H9 (cell line): ENCODE measurements at places on chromosomes 4 and X. TPM values are rescaled to one million over a fixed set of nuclear protein-coding genes. Genes with fewer than 3 reads are reported as not detected.

The GCNA gene
- 0.48 and 0.96 TPM in 2 replicates for total RNA-seq

The FOXR2 gene
- total RNA-seq = not detected in 2 replicates

- no peaks in the 10 kb centered on the region for H3K4me1 ChIP-seq
- no peaks in the 10 kb centered on the region for H3K36me3 ChIP-seq
- H3K27ac ChIP-seq = no peak overlapping the region
Measured at GRCh38 chr4:68896749-68897148, 54.9 kb downstream of the UGT2A3 start.

DNA sequence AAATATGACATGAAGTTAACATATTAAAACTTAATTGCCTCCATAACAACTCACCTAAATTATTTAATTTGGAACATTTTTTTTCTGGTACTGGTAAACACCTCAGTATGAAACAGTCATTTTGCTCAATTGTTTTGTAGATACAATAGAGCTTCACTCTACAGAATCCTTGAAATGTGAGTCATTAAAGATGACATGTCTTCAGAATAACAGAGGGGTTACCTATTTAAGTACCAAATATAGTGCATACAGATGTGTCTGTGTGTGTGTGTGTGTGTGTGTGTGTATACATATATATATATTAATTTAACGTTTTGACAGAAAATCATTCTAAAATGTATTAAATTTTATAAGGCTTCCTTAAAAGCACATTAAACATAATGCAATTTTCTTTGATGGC, 297.6 kb downstream of the INPP4B start:
- no peak overlapping the region for H3K4me3 ChIP-seq
- H3K36me3 ChIP-seq = no peaks in the 10 kb centered on the region
- no peak for DNase-seq
- no peaks in the 10 kb centered on the region for H3K27me3 ChIP-seq
- peaks cover 4% of the 10 kb centered on the region; the same call in 1 of the 2 replicates for H3K4me1 ChIP-seq

- no peak overlapping the region for H3K4me3 ChIP-seq
Measured at GRCh38 chrX:116732214-116732613, 269.4 kb upstream of the CT83 start.

GRCh38 chr4:10171055-10171454, 54.5 kb upstream of the WDR1 start:
- peaks cover 3% of the 10 kb centered on the region; the same call in 1 of the 2 replicates for H3K4me1 ChIP-seq
- no peaks in the 10 kb centered on the region for H3K36me3 ChIP-seq
- no peak overlapping the region for H3K27ac ChIP-seq
- no peaks in the 10 kb centered on the region for H3K27me3 ChIP-seq
- no peak overlapping the region for H3K4me3 ChIP-seq
- DNase-seq = no peak

- peaks cover 18% of the 10 kb centered on the region for H3K36me3 ChIP-seq
- no peaks in the 10 kb centered on the region; the same call in 1 of the 2 replicates for H3K4me1 ChIP-seq
- no peaks in the 10 kb centered on the region for H3K27me3 ChIP-seq
- H3K4me3 ChIP-seq = no peak overlapping the region; the same call in 1 of the 3 replicates
- no peak for DNase-seq
Measured at GRCh38 chr4:107906458-107907100, 24.8 kb upstream of the CYP2U1 start.

GRCh38 chrX:47593522-47593921, 11.3 kb downstream of the TIMP1 start:
- H3K27me3 ChIP-seq = no peaks in the 10 kb centered on the region
- no peaks in the 10 kb centered on the region for H3K4me1 ChIP-seq
- H3K36me3 ChIP-seq = peaks cover 7% of the 10 kb centered on the region; the same call in 1 of the 2 replicates
- H3K27ac ChIP-seq = no peak overlapping the region
- DNase-seq = no peak
- no peak overlapping the region for H3K4me3 ChIP-seq

DNA sequence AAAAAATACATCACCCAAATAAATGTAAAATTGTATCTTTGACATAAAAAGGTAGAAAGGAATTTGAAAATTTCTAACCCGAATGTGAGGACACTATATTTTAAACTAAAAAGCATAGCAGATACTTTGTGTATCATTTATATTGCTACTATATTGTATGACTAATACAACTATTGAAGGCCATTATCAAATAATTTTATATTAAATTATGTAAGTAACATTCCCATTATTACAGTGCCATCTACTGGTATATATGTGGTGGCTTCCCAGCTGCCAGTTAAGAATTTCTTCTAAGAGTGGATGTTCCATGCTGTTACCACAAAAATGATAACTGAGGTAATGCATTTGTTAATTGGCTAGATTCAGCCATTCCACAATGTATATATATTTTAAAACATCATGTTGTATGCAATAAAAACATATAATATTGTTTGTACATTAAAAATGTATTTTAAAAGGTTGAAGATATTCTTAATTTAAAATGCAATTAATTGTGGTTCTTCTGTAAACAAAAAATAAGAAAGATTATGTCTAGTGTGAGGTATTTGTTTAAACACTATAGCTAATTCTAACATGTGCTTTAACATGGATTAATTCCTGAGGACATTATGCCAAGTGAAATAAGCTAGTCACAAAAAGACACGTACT, 65.3 kb downstream of the EGF start:
- no peaks in the 10 kb centered on the region for H3K27me3 ChIP-seq
- no peak overlapping the region for H3K4me3 ChIP-seq
- no peaks in the 10 kb centered on the region for H3K36me3 ChIP-seq
- H3K27ac ChIP-seq = no peak overlapping the region
- H3K4me1 ChIP-seq = no peaks in the 10 kb centered on the region; the same call in 1 of the 2 replicates
- DNase-seq = no peak

- no peaks in the 10 kb centered on the region for H3K4me1 ChIP-seq
- H3K27ac ChIP-seq = no peak overlapping the region
- no peaks in the 10 kb centered on the region for H3K27me3 ChIP-seq
- H3K4me3 ChIP-seq = no peak overlapping the region
Measured at GRCh38 chrX:47186096-47186740, 7.4 kb upstream of the UBA1 start.

GRCh38 chr4:155759372-155760252, 791 bp downstream of the GUCY1B1 start:
- no peak overlapping the region for H3K27ac ChIP-seq
- H3K4me3 ChIP-seq = peak overlapping the region; percentile 76
- DNase-seq = peak; percentile 39
- H3K36me3 ChIP-seq = no peaks in the 10 kb centered on the region
- no peaks in the 10 kb centered on the region; the same call in 1 of the 2 replicates for H3K27me3 ChIP-seq
